SK-N-MC (cell line): ENCODE measurements at places on chromosomes 5 and 9.

GRCh38 chr5:109937951-109938350 is 248.2 kb downstream of the MAN2A1 start:
- DNase-seq: no peak

DNA sequence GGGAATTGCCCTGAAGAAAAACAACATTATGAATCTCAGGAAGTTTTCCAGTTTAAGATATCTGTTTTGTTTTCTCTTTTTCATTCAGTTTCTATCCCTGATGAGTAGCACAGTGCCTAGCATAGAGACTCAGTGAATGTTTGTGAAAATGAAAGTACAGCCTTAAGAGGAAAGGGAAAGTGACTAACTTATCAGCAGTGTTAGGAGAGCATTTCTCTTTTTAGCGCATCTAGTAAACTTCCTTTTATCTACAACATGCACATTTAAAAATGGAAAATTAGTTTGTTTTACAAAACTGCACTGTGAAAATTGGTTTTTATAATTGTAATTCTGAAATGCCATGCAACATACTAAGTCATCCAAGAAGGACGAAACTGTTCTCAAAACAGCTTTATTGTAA is 110.8 kb downstream of the SMARCA2 start:
- DNase-seq: no peak

DNA sequence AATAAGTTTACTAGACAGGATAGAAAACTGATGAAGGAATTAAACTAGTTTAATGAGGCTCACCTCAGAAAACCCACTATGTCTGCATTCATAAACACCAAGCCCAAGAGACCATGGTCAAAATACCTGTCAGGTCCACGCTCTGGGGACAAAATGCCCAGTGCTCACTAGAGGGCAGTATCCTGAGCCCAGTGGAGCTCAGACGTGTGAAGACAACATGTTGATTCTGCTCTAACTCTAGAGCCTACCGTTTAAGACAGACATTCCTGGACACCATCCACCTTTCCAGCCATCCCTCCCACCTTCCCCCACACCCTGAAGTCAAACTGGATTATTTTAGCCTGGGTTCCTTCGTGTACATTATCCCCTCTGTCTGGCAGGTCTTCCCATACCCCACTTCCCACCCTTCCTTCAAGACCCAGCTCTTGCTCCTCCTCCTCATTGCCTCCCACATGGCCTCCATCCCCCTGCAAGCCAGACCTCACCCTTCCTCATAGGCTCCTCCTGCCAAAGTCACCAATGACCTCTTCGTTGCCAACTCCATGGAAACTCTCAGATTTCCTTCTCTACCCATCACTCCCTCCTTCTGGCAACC is 142.3 kb upstream of the FSTL4 start:
- DNase-seq: no peak

DNA sequence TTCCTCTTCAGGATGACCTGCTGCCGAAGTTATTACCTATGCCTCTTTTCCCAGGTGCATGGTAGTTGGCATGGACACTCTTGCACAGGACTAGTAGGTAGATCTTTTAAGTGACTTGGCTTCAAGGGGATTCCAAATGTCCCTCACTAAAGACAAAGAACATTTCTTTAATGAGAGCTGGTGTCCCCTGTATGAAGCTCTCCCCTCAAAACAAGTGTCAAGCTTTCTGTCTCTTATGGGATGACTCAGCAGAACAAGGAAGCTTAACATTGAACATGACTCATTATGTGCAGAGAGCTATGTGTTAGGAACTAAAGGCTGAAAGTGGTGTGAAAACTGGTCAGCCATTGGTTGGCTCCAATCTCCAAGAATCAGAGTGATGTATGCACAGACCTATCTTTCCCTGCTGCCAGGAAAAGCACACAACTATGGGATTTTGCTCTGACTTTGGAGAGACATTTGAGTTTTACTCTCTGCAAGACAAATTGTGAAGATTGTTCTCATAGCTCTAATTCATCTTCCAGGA is 120.5 kb downstream of the PRDM6 start:
- DNase-seq: no peak

GRCh38 chr9:131697908-131698617 is 41.8 kb downstream of the RAPGEF1 start:
- DNase-seq: no peak

GRCh38 chr5:174301848-174302625 is 256.5 kb downstream of the NSG2 start:
- DNase-seq: no peak

- no peak for DNase-seq
Observed at GRCh38 chr5:156328766-156329165, 1.8 kb downstream of the SGCD start.

DNA sequence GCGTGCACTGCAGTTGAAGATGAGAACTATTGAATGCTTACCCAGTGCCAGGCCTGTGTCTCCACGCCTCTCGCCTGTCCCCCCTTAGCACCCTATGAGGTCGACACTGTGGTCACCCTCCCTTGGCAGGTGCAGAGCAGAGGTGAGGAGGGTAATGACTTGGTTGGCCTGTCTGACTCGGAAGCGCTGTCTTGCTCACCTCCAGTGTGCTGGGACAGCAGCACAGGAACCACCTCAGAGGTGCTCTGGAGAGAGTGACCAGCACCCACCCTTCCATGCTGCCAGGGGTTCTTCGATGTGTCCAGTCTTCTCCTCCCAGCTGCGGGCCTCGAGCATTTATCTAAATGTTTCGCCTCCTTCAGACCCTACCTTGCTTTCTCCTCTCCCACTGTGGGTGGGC is 178.3 kb upstream of the IRX2 start:
- no peak for DNase-seq

DNA sequence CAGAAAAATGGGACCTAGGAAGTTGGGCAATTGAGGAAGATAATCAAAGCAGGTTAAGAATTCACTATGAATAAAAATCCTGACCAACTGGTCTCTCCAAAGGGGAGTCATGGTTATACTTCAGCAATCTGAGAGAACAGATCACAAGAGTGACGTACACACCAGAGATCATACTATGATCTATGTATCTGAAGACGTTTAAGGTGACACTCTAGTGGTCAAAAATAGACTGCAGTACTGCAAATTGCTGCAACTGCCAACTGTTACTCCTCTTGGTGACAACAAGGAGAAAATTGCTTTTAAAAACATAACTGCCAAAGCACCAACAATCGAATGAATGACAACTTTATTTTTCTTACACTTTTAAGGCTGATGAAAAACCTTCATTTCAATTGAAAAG is 4.9 kb downstream of the AK6 start:
- no peak for DNase-seq

DNA sequence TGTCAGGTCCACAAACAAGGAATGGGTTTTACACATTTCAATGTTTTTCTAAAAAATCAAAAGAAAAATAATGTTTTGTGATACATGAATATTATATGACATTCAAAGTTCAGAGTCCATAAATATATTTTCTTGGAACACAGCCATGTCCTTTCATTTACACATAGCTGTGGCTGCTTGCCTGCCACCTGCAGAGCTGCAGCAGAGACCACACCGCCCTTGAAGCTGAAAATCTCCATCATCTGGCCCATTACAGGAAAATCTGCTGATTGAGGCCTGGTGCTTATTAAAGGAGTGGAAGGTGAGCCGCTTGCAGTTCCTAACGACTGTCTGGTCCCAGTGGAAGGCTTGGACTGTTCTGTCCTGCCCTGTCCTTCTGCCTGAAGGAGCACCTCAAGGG is 232.6 kb upstream of the ADAMTS16 start:
- DNase-seq: no peak

DNA sequence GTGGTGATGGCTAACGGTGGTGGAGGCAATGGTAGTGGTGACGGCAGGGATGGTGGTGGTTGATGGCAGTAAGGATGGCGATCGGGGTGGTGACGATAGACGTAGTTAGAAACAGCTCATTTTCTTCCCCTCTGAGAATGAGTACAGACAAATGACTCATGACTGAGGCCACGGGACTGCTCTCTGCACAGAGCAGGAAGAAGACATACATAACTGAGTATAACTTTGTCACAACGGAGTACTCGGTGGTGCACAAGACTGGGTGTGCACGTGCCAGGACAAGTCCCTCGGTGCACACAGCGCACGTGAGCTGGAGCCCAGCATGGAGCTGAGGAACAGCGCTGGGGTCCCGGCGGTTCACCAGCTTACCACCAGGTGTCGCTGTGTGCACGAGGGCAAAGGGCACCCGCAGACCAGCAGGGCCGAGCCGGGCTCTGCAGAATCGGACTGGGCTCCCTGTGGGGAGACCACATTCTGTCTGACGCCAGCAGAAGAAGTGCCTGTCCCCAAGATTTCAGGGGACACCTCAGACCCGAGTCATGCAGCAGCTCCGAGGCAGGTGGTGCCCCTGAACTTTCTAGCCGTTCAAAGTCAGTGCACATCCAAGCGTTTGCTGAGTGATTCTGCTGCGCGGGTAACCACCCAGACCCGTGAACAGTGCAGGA is 188.6 kb downstream of the FSTL4 start:
- DNase-seq: no peak

DNA sequence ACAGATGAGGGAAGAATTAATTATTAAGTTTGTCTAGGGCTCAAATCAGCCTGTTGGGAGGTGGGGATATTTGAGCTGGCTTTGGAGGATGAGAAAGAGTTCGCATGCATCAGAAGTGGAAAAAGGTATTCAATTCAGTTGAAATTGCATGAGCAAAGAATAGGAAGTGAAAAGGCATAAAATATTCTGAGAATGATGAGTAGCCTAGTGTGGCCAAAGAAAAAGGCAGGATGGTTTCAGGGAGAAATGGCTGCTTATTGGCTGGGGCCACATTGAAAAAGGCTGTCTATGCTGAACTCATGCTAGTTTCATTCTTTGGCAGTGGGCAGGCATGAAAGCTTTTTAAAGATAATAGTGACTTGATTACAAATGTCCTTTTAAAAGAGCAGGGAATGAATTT is 235.4 kb upstream of the RIOK2 start:
- DNase-seq: no peak

DNA sequence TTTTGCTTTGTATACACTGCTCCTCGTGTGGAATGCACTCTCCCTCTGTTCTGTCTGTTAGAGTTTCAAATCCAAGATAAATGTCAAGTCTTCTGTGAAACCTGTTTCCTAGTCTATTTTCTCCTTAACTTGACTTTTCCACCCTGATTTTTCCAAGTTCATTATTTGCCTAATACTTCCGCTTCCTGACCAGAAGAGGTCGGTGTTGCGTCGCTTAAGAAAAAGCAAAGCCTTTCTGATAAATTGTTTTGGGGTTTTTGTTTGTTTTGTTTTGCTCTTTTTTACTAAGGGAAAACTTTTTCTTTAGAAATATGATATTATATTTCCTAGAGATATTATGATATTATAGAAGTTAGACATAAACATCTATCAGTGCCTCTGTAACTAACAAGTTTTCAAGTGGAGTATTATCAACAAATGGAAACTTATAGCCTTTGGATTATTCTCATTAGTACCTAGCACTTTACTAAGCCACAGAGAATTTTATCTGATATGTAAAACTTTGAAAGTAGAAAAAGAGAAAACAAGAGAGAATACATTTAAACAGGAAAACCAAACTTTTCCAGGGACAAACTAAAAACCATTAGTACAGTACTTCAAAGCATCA is 55.8 kb downstream of the PHAX start:
- no peak for DNase-seq

DNA sequence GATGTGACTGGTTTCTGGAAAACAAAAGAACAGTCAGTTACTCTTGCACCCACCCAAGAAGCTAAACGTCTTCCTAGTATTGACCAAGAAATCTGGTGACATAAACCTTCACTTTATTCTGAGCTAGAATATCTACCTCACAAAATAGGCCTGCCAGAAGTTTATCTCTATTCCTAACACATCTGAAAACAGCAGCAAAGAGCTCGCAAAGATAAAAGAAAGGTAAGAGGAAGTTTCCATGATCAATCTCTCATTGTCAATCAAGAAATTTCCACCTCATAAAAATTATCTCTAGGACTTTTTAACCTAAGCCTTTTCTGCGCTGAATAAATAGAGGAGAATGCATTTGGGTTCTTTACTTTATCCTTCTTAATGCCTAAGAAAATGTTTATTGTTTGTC is 17.3 kb upstream of the ZNF474 start:
- no peak for DNase-seq

GRCh38 chr5:1512541-1513291 is 11.0 kb downstream of the LPCAT1 start:
- no peak for DNase-seq
